ENCODE measurements at places on chromosomes 3 and 15. TPM values are rescaled to one million over a fixed set of nuclear protein-coding genes. Genes with fewer than 3 reads are reported as not detected.

GRCh38 chr3:10366651-10367101, 45.8 kb upstream of the SEC13 start:
- no peak overlapping the region for H3K27ac ChIP-seq
- H3K27me3 ChIP-seq: no peaks in the 10 kb centered on the region
- DNase-seq: peak; percentile 63
- H3K4me1 ChIP-seq: no peaks in the 10 kb centered on the region

- H3K27ac ChIP-seq: no peak overlapping the region
- no peaks in the 10 kb centered on the region for H3K4me1 ChIP-seq
- no peaks in the 10 kb centered on the region for H3K36me3 ChIP-seq
- DNase-seq: no peak
- no peak overlapping the region for H3K4me3 ChIP-seq
- H3K27me3 ChIP-seq: peaks cover 3% of the 10 kb centered on the region
Observed at GRCh38 chr15:77656294-77656693, 23.6 kb upstream of the LINGO1 start.

- DNase-seq: peak; percentile 61
- no peaks in the 10 kb centered on the region for H3K36me3 ChIP-seq
- H3K4me1 ChIP-seq: peaks cover 5% of the 10 kb centered on the region
- H3K4me3 ChIP-seq: peak within 1 kb of the TSS; percentile 75
Observed at GRCh38 chr3:138114988-138115971, at the start of gene DZIP1L. Gene DZIP1L, minus strand, starts transcription at chr3:138115608. Its CDS starts 11,637 bp downstream, at chr3:138103971.

The KNG1 gene
- not detected for total RNA-seq

The KIF7 gene
- 11.3 TPM for total RNA-seq

The WDR93 gene
- not detected for total RNA-seq

Data from endothelial cell of umbilical vein (primary cell).